ENCODE measurements at places on chromosomes 4 and X.

- no peak for DNase-seq
Observed at GRCh38 chr4:168384437-168385141, 66.0 kb upstream of the DDX60 start.

DNA sequence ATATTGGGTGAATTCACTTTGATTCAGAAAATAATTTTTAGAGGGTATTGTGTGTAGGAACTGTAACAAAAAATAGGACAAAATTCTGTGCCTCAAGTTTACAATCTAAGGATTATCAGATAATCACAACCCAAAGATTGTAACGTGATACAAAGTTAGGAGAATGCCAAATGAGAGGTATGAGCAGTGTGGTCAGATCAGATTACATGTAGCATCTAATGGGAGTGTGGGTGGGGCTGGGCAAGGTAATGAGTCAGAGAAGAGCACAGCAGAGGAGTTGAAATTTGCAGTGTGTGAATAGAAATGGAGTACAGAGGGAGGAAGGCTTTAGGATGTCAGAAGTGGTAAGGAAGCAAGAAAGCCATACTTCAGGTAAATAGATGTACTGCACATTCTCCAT lies 103.4 kb upstream of the TEX13A start:
- DNase-seq, result no peak

DNA sequence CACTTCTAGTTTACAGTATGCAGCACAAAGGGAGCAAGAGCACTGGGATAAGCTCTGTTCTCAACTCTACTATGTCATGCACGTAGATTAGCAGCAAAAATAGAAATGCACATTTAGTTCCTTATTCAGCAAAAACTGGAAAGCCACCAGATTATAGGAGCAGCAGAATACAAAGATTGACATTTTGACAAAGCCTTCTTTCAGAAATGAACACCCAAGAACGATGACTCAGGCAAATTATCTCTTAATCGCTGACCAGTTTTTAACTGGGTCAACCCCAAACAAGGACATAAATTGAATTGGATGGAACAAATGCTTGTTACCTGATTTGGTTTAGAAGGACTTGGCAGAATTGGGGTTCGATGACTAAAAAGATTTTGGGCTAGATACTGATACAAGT lies 775.3 kb upstream of the HS3ST1 start:
- no peak for DNase-seq

DNA sequence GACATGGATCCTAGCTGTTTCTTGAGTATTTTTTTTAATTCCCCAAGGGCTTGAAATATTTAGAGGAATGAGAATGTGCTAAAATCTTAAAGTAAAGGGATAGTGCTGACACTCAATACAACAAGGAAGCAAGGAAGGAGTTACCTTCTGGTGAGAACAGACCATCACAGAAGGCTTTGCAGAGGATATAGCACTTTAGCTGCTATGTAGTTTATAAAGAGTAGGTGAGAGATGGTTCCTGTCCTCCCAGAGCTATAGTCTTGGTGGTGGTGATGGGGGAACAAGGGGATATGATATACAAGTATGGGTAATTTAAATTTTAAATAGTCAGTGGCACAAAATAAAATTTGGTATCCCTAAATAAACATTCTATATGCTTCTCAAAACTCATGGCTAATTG lies 47.6 kb downstream of the MTHFD2L start:
- no peak for DNase-seq

- DNase-seq, result no peak
Observed at GRCh38 chrX:23334848-23335599, at the start of gene PTCHD1. TSS of gene PTCHD1 (plus strand) at chrX:23334849. CDS start at chrX:23334876, 27 bp downstream.

DNA sequence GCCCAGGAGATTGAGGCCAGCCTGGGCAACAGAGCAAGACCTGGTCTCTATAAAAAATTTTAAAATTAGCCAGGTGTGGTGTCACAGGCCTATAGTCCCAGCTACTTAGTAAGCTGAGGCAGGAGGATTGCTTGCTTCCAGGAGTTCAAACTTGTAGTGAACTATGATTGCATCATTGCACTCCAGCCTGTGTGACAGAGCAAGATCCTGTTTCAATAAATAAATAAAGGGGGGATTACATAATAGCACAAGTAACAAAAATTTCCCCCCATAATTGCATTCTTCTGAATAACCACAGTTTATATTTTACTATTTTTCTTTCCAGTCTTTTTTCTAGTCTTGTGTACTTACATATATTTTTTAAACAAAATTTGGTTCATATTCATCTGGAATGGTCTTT lies 135.6 kb downstream of the CHIC2 start:
- no peak for DNase-seq

GRCh38 chr4:88661739-88662138 lies 35.9 kb downstream of the NAP1L5 start:
- DNase-seq, result no peak

DNA sequence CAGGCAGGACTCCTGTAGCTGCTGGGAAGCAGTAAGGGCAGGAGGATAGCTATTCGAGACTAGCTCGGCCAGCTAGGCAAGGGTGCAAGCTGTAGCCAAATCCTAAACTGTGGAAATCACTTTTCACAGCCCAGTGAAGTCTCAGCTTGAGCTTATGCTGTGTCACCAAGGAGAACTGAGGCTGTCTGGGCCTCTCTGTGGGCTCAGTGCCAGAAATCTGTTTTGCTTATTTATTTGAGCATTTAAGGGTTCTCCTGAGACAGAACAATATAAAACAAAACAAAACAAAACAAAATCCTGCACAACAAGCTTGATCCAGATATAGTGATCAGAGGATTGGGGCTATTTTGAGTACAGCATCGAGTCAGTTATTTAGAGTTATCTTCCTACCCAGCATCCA lies 97.5 kb downstream of the FANCB start:
- no peak for DNase-seq

GRCh38 chr4:14767142-14767541 lies 235.1 kb upstream of the CPEB2 start:
- DNase-seq, result no peak

GRCh38 chr4:176308441-176308840 lies 11.3 kb upstream of the SPCS3 start:
- no peak for DNase-seq

DNA sequence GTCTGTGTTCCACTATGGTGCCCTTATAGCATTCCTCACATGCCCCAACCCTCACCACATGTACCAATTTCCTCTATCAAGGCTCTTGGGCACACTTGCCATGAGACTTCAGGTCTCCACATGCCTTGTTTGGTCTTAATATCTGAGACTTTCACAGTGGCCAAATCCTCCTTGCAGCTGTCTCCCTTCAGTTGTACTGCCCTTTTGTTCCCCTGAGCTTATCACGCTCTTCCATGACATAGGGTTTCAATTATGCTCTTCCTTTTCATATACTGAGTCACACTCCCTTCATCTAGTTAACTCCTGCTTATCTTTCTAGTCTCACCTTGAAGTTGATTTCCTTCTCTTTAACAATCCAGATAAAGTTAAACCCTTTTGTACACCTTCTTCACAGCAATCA lies 212.9 kb downstream of the PDHA2 start:
- no peak for DNase-seq

DNA sequence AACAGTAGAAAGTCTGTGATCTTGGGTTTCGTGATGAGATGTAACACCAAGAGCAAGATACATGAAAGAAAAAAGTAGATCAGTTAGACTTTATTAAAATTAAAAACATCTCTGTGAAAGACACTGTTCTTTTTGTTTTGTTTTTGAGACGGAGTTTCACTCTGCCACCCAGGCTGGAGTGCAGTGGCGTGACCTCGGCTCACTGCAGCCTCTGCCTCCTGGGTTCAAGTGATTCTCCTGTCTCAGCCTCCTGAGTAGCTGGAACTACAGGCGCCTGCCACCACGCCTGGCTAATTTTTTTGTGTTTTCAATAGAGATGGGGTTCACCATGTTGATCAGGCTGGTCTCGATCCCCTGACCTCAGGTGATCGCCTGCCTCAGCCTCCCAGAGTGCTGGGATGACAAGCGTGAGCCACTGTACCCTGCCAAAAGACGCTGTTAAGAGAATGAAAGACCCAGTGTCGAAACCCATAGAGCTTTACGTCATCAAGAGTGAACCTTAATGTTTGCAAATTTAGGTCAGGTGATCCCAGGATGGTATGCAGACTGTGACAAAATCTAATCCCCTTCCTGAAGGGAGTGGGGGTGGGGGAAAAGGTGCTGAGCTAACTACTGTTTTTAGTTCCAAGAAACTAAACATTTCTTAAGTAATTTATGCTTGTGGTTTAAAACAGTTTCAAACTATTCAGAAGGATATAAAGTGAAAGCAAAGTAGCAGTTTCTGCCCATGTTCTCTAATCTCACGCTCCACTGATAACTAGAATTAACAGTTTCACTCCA lies 8.0 kb downstream of the OFD1 start:
- DNase-seq, result no peak

DNA sequence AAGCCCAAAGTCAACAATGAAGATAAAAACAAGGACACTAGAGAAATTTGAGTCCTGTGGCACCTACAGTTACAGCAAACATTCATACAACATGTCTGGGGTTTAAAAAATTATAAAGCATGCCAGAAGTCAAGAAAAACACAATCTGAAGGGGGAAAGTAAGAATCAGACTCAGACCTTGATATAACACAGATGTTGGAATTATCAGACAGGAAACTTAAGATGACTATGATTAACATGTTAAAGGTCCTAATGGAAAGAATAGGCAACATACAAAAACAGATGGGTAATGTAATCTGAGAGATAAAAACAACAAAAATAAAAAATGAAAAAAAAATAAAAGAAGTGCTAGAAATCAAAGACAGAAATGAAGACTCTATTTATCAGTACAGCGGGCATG lies 446.5 kb downstream of the SPRY1 start:
- no peak for DNase-seq

- no peak for DNase-seq
Observed at GRCh38 chr4:15652191-15652590, 3.0 kb downstream of the FBXL5 start.

DNA sequence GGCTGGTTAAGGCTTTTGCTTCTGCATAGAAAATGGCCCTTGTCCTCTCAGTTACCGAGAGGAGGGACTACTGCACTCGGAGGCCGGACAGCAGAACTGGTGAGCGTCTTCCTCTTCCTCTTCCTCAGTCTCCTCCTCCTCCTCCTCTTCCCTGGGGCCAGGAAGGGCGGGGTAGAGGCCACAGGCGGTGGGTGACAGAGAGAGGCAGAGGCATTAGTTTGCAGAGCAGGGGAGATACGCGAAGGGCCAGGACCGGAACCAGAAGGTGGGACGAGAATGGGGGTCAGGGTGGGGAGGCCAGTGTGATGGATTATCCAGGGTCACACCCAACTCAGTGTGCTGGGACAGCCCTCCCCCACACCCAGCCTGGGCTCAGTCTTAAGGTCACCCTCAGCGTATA lies 14.5 kb downstream of the IQSEC2 start:
- DNase-seq, result no peak

DNA sequence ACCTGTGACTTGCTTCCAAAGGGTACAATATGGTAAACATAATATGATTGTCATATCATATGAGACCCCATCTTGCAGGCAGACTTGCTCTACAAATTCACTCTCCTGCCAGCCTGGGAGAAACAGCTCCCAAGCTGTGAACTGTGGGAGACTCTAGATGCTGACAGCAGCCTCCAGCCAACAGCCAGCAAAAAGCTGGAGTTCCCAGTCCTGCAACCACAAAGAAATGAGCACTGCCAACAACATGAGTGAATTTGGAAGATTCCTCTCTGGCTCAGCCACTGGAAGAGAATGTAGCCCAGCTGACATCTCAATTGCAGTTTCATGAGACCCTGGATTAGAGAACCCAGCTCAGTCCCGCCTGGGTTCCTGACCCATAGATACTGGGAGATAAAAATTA lies 145.4 kb downstream of the QDPR start:
- DNase-seq, result no peak

DNA sequence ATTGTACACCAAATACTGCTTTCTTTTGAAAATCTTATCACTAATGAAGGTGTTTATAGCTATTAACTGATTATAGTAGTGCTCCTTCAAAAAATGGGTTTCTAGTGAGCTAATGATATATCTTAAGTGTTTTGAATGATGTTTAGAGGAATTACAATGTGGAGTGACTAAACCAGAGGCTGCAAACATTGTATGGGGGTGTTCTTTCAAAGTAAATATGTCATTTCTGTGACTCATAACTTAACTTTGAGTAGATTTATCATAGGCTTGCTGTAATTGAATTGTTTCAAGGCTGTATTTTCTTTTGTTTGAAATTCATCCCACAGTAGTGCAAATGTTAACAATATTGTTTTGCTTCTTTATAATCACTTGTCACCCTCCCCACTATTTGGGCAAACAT lies 141.6 kb downstream of the IL1RAPL2 start:
- no peak for DNase-seq

DNA sequence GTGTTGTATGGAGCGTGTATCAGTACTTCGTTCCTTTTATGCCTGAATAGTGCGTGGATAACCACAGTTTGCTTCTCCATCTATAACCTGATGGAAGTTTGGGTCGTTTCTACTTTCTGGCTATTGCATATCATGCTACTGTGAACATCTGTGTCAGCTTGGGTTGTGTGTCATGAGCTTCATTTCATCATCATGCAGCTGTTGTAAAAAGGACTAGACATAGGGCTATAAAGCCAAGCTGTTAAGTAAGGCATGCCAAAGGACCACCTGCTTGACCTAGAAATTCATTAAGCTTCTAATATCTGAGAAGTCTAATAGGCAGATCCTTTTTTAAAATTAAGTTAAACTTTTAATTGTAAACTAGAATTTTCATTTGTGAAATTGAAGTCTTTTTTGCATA lies 18.4 kb downstream of the SMS start:
- DNase-seq, result no peak

DNA sequence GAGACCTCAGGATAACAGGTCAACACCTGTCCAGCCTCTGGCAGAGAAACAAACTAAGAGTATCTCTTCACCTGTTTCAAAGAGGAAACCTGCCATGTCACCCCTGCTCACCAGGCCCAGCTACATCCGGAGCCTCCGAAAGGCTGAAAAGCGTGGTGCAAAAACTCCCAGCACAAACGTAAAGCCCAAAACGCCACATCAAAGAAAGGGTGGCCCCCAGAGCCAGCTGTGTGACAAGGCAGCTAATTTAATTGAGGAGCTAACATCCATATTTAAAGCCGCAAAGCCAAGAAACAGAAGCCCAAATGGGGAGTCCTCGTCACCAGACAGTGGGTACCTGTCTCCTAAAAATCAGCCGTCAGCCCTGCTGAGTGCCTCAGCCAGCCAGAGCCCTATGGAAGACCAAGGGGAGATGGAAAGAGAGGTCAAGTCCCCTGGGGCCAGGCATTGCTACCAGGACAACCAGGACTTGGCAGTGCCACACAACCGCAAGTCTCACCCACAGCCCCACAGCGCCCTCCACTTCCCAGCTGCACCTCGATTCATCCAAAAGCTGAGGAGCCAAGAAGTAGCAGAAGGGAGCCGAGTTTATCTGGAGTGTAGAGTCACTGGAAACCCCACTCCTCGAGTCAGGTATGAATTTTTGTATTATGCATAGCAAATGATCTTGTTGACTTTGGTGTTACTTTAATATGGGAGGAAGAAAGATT lies 15.1 kb downstream of the PALLD start:
- peak; percentile 59 for DNase-seq

DNA sequence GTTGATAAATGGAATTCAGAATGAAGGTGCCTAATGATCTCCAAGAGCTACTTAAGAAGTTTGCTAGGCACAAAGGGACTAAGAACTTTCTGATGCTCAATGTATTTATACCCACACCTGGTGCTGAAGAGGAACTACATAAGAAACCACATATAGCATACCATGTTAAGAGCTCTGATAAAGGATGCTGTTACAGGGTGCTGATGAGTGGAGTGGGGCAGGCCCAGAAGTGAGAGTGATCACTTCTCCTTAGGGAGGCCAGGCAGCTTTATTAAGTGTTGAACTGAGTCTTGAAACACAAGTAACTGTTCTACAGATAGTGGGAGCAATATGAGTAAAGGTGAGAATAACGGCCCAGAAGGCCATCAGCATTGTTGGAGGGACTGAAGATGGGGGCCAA lies 68.3 kb upstream of the CHRDL1 start:
- DNase-seq, result no peak

- no peak for DNase-seq
Observed at GRCh38 chr4:16007471-16008095, 44.6 kb upstream of the FGFBP2 start.

All from activated CD8-positive, alpha-beta memory T cell treated with anti-CD3 and anti-CD28 coated beads, Interleukin-2, amount 50 U/mL, for 4 hours (primary cell).